ENCODE measurements at places on chromosomes 6 and 20. TPM values are rescaled to one million over a fixed set of nuclear protein-coding genes. Genes with fewer than 3 reads are reported as not detected.

The ASF1A gene
- 48.7 TPM for polyA plus RNA-seq

The OARD1 gene
- 48.1 TPM for polyA plus RNA-seq

The TNFRSF6B gene
- 2.2 TPM for polyA plus RNA-seq

The SLC32A1 gene
- polyA plus RNA-seq = not detected

The ULBP3 gene
- polyA plus RNA-seq = 8.9 TPM

The PPIL6 gene
- polyA plus RNA-seq = 7.5 TPM

DNA sequence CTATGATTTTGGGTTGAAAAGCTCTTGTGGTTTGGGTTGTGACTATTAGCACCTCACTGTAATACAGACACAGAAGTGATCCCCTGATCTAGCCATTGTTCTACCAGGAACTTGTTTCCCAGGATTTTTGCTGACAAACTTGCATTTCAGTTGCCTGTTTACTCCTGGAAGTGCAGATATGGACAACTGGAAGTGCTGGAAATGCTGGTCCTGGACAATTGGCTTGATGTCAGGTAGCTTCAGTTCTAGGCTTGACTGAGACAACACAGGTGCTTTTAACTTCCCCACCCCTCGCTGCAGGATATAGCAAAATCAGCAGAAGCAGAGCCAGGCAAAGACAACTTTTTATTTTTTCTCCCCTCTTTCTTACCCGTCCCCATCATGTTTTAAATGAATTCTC is 27.1 kb upstream of the FBXO30 start:
- no peaks in the 10 kb centered on the region for H3K27me3 ChIP-seq
- no peak overlapping the region for H3K4me3 ChIP-seq
- H3K4me1 ChIP-seq = no peaks in the 10 kb centered on the region
- no peak for DNase-seq
- H3K27ac ChIP-seq = no peak overlapping the region
- H3K36me3 ChIP-seq = no peaks in the 10 kb centered on the region

DNA sequence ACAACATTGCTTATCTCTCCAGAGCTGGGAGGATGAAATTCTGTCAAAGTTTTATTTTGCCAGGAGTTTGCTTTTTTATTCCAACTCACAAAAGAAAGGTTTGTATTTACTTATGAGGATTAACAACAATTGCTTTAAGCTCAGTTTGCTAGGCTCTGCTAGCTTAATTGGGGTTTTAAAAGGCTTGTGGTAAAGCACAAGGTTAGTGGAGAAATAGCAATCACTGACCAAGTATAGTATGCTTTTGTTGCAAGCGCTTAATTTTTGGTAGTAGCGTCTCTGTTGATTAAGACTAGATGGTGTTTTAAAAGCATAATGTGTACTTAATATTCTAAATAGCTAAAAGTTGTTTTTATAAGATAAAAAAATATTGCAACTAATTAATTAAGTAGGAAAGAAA is 45.7 kb downstream of the TINAG start:
- no peak for DNase-seq
- H3K4me1 ChIP-seq = no peaks in the 10 kb centered on the region
- no peak overlapping the region for H3K27ac ChIP-seq

DNA sequence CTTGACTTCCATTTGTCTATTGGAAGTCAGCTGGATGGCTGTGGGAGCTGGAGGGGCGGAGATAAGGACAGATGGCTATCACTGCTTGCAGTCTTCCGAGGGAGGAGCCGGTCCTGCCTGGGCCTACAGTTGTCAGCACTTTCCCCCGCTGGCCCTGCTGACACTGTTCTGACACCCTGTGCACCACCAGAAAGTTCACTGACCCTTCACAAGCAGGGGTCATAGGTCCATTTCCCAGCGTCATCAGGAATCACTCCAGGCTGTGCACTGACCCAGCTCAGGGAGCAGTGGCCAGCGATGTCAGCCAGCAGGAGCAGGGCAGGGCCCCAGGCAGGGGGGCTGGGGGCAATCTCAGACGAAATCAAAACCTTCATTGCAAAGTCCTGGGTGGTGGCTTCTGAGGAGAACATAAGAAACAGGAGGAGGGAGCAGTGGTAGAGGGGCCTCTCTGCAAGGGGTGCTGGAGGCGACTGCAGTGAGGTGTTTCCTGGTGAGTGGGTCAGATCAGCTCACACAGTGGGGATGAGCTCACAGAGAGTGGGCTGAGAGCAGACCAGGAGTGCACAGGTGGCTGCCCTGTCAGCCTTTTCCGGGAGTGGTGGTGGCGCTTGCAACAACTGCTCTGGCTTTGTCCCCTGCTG is 26.5 kb upstream of the PLEKHG1 start:
- no peak for DNase-seq
- H3K27me3 ChIP-seq = peaks cover 9% of the 10 kb centered on the region
- H3K4me1 ChIP-seq = no peaks in the 10 kb centered on the region
- no peak overlapping the region for H3K27ac ChIP-seq

- no peak overlapping the region for H3K27ac ChIP-seq
- no peaks in the 10 kb centered on the region for H3K4me1 ChIP-seq
- DNase-seq = no peak
- H3K4me3 ChIP-seq = no peak overlapping the region
Observed at GRCh38 chr6:32382757-32383420, 11.2 kb upstream of the TSBP1 start.

DNA sequence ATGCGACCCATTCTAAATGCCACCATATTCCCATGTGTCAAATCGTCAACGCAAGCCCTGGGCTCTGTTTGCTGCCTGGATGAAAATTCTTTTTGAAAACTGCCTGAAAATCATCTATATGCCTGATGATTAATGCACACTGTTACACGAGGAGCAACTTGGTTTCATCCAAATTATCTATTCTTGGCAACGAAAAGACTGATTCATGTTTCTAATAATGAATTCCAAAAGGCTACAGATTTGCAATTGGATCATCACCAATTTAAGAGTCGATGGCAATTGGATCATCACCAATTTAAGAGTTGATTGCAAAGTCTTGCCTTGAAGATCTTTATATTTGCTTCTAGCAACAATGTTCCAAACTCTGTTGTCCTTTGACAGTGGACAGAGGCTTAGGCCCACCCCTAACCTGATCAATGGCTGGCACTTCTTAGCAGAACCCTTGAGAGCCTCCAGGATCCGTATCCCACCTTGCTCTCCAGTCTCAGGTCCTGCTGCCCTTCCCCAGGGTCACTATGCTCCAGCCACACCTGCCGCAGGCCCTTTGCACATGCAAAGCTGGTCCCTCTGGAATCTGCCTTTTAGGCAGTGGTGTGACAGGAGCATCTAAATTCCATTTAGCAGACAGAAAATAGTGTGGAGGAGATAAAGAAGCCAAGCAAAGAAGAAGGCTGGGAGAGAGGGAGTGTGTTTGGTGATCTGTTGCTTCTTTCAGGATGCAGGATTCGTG is 460.9 kb upstream of the SULF2 start:
- H3K27ac ChIP-seq = no peak overlapping the region
- H3K36me3 ChIP-seq = no peaks in the 10 kb centered on the region
- no peaks in the 10 kb centered on the region for H3K4me1 ChIP-seq
- H3K27me3 ChIP-seq = no peaks in the 10 kb centered on the region
- no peak overlapping the region for H3K4me3 ChIP-seq
- DNase-seq = no peak

GRCh38 chr20:20752712-20753111 is 40.3 kb upstream of the RALGAPA2 start:
- peak overlapping the region; percentile 43 for H3K27ac ChIP-seq
- H3K4me3 ChIP-seq = no peak overlapping the region
- H3K36me3 ChIP-seq = no peaks in the 10 kb centered on the region
- no peak for DNase-seq
- no peaks in the 10 kb centered on the region for H3K27me3 ChIP-seq

GRCh38 chr6:33815854-33816253 is 12.1 kb upstream of the MLN start:
- H3K27me3 ChIP-seq = peaks cover 4% of the 10 kb centered on the region
- DNase-seq = no peak
- H3K27ac ChIP-seq = no peak overlapping the region
- no peaks in the 10 kb centered on the region for H3K36me3 ChIP-seq

DNA sequence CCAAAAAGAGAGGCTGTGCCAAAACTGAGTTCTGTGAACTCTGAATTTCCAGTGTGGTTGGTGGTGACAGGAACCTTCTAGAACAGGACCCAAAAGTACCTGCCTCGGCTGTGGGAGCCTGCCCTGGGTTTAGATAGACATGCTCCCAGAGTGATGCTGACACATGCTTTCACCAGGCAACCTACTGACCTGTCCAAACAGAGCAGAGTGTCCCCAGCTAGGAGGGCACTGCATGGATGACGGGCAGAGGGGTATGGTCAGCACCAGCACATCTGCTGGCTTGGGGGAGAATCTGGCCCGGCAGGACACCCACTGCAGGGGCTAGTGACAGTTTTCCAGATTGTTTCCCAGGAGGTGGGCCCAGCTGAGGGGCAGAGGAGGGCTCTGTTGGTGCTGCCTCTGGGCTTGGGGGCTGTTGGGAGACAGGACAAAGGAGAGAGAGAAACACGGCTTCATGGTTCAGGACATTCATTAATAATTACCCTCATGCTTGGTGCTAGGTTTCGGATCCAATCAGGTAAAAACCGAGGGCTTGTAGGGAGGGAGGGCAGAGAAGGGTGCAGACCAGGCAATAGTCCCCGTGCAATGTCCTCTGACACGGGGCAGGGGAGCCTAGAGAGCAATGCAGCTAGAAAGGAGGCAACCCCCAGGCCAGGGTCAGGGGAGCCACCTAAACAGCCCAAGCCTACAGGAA is 15.0 kb downstream of the KCNK5 start:
- peaks cover 83% of the 10 kb centered on the region for H3K4me1 ChIP-seq
- DNase-seq = no peak
- H3K27ac ChIP-seq = no peak overlapping the region
- no peak overlapping the region for H3K4me3 ChIP-seq
- no peaks in the 10 kb centered on the region for H3K36me3 ChIP-seq

DNA sequence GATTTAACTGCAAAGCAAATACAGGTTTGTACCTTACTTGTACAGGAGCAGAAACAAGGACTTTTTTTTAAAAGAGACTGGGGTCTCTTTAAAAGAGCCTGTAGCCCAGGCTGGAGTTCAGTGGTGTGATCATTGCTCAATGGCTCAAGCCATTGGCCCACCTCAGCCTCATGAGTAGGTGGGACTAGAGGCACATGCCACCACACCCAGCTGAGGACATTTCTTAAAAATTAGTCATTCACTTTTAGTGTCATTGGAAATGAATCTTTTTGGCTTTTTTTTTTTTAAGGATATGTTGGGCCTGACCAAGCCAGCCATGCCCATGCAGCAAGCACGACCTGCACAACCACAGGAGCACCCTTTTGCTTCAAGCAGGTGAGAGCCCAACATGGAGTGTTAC is 16.9 kb downstream of the SEC23B start:
- H3K4me3 ChIP-seq = no peak overlapping the region
- H3K36me3 ChIP-seq = no peaks in the 10 kb centered on the region
- no peak overlapping the region for H3K27ac ChIP-seq

DNA sequence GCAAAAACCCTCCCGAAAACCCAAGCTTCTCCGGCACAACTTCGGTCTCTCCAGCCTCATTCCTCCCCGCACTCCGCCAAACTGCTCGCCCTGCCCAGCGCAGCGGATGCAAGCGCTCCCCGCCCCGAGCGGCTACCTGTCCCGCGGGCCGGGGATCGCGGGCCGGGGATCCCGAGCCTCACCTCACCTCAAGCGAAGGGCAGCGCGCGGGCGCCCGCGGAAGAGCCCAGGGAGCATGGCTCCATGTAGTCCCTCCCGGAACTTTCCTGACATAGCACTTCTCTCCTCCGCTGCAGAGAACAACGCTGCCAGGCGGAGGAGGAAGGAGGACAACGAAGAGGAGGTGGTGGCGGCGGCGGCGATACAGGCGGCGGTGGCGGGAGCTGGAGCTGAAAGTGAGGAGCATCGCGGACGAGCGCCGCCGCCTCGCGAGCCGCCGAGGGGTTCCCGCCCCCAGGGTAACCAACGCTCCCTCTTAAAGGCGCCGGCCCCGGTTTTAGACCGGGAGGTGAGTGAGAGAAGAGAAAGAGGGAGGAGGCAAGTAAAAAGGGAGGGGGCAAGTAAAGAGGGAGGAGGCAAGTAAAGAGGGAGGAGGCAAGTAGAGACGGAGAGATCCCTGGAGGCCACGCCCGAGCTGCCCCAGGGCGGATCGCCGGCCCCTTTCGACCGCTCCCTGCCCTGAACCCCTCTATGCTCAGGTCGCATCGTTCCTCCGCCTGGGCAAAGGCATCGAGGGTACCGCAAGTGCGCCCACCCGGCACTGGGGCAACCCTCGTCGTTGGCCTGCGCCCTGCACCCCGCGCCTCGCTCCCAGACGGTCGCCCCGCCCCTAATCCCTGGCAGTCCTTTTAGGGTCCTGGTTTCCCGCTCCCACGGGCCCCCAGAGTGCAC is at the start of gene GPR63:
TSS of gene GPR63 (minus strand) at position 397 of the 891 bp plus-strand sequence. CDS start 37,746 bp downstream, outside the sequence.
- peaks cover 6% of the 10 kb centered on the region for H3K27me3 ChIP-seq
- no peak within 1 kb of the TSS for H3K27ac ChIP-seq
- no peaks in the 10 kb centered on the region for H3K36me3 ChIP-seq
- peaks cover 16% of the 10 kb centered on the region for H3K4me1 ChIP-seq
- peak; percentile 37 for DNase-seq

- H3K36me3 ChIP-seq = no peaks in the 10 kb centered on the region
- no peaks in the 10 kb centered on the region for H3K4me1 ChIP-seq
- H3K27me3 ChIP-seq = no peaks in the 10 kb centered on the region
- no peak overlapping the region for H3K27ac ChIP-seq
- H3K4me3 ChIP-seq = no peak overlapping the region
- DNase-seq = no peak
Observed at GRCh38 chr6:78243519-78243918, 590.7 kb downstream of the MEI4 start.

GRCh38 chr20:5845681-5846615 is 95.7 kb downstream of the SHLD1 start:
- no peak overlapping the region for H3K4me3 ChIP-seq
- no peaks in the 10 kb centered on the region for H3K4me1 ChIP-seq
- no peaks in the 10 kb centered on the region for H3K36me3 ChIP-seq
- no peak overlapping the region for H3K27ac ChIP-seq

GRCh38 chr20:34834459-34834893 is 9.0 kb upstream of the NCOA6 start:
- no peaks in the 10 kb centered on the region for H3K4me1 ChIP-seq
- no peaks in the 10 kb centered on the region for H3K27me3 ChIP-seq
- no peaks in the 10 kb centered on the region for H3K36me3 ChIP-seq

DNA sequence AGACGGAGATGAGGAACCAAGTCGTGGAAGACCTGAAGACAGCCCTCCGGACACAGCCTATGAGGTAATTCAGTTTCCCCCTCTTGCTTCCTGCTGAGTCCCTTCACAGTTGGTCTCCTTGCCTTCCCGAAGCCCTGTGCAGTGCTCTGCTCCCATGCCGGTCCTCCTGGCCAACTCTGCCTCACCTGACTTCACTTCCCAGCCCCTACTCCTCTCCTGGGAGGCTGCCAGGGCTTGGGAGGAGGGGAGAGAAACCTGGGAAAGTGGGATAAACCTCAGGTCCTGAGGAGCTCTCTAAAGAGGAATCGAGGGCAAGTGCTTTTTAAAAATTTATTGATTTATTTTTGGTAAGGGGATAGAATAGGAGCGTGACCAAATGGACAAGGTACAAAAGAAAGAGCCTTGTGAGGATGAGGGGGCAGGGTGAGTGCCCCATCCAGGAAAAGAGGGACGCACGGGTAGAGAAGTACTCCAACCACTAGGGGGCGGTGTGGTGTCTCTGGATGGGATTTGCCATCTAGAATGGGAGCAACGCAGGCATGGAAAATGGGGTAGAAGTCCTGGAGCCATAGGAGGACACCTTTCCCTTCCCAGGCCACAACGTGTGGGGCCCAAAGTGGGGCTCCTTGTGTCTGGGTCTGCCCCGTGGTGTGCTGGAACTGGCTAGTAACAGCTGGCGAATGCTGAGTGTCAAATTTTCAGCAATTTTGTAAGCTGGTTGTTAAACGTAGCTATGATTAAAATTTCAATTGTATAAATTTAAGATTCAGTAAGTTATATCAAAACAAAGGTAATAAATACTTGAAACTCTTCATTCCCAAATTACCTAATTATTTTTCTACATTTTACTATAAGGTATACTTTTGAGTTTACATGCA is 69.0 kb downstream of the MOCS1 start:
- H3K27ac ChIP-seq = no peak overlapping the region
- H3K4me1 ChIP-seq = no peaks in the 10 kb centered on the region
- no peak overlapping the region for H3K4me3 ChIP-seq
- peaks cover 24% of the 10 kb centered on the region for H3K36me3 ChIP-seq

- H3K36me3 ChIP-seq = no peaks in the 10 kb centered on the region
Observed at GRCh38 chr6:49776444-49776843, 10.6 kb downstream of the PGK2 start.

Measured in left lung (tissue), 14 donors.